ENCODE measurements at places on chromosomes 5 and 9.

DNA sequence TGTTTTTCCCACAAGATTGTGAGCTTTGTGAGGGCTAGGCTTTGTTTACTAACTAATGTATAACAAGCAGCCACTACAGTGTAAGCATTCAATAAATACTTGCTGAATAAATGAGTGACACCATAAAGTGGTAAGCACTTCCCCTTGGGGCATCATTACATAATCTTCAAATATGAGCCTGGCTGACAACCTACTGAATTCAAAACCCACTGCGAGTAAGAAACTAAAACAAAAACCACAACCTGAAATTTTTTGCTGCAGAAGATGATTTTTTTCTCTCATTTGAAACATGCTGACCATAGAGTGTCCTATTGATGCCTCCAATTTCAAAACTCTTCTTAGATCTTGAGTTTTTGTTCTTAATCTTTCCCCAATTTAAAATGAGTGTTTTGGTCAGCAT, 331.3 kb upstream of the CCNG1 start:
- DNase-seq = no peak

DNA sequence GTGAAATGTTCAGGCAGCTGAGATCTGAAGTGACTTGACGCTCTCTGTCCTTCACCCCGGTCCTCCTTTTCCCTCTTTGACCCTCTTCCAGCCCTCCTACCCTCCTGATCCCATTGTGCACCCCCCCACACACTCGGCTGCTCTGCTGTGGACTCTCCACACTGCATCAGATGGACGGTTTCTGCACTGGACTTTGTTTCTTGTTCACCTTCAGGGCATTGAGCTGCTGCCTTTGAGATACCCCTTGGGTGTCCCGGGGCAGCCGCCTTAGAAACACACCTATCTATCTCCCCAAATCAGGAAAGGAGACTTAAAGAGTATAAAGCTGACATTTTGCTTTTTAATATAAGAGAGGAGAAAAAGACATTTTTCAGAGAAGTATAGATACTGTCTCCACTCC, 27.5 kb downstream of the AMBP start:
- no peak for DNase-seq

GRCh38 chr5:78741019-78741418, 92.4 kb upstream of the LHFPL2 start:
- DNase-seq = no peak

GRCh38 chr9:137647096-137647714, 28.4 kb downstream of the EHMT1 start:
- no peak for DNase-seq

GRCh38 chr5:10502578-10502977, 60.9 kb downstream of the ROPN1L start:
- DNase-seq = no peak

- no peak for DNase-seq
Observed at GRCh38 chr5:171680485-171680884, 105.1 kb upstream of the SMIM23 start.

DNA sequence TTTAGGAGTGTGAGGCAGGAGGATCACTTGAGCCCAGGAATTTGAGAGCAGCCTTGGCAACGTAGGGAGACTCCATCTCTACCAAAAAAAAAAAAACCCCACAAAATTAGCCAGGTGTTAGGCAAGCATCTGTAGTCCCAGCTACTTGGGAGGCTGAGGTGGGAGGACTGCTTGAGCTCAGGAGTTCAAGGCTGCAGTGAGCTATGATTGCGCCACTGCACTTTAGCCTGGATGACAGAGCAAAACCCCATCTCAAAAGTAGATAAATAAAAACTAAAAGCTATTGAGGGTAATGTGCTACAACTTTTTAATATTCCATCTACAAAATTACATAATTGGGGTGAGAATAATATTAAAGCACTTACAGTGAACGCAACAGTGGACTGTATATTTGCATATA, 5.9 kb downstream of the BDP1 start:
- DNase-seq = no peak

DNA sequence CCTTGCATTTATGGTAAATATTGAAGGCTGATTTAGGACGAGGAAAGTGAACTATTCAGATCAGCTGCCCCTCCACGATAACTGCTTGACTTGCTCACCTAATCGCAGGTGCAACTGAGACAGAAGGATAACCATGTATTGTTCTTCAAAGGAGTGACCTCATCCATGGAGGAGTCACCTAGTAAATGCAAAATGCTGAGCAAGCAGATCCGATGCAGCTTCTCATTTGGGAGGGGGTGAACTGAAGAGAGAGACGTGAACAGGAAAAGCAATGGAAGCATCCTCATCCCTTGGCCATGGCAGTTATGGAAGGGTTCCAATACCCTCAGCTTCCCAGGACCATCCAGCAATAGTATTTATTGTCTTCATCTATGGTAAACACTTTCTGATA, 47.5 kb downstream of the RASGRF2 start:
- no peak for DNase-seq

GRCh38 chr9:130663258-130663976, 977 bp upstream of the PRDM12 start:
- no peak for DNase-seq

Data from T-helper 17 cell (primary cell).